PC-3 (cell line): ENCODE measurements at places on chromosomes 1 and 21. TPM values are rescaled to one million over a fixed set of nuclear protein-coding genes. Genes with fewer than 3 reads are reported as not detected.

The NBPF6 gene
- total RNA-seq = 0.07 TPM in 1 of 2 replicates, not detected in the other

The TMCO4 gene
- 16.0 and 19.7 TPM in 2 replicates for total RNA-seq

The CHIA gene
- total RNA-seq = not detected in 2 replicates

The PPIAL4G gene
- total RNA-seq = not detected in 2 replicates

The TOR3A gene
- 70.8 and 95.5 TPM in 2 replicates for total RNA-seq

The C1orf226 gene
- total RNA-seq = 2.6 and 4.3 TPM in 2 replicates

The KIAA1614 gene
- not detected in 2 replicates for total RNA-seq

The BSND gene
- total RNA-seq = not detected in 2 replicates
